Uterus (tissue), 4 donors: ENCODE measurements at places on chromosomes 6 and 20.

GRCh38 chr6:21173031-21173430, 420.5 kb upstream of the SOX4 start:
- DNase-seq, result no peak

GRCh38 chr6:109458774-109459531, 3.4 kb upstream of the MICAL1 start:
- DNase-seq, result no peak

- no peak for DNase-seq
Observed at GRCh38 chr6:169064194-169064593, 189.5 kb downstream of the THBS2 start.

- DNase-seq, result no peak
Observed at GRCh38 chr6:107741191-107741680, 82.9 kb downstream of the SCML4 start.

GRCh38 chr6:125312478-125312877, 10.7 kb upstream of the HDDC2 start:
- no peak for DNase-seq

DNA sequence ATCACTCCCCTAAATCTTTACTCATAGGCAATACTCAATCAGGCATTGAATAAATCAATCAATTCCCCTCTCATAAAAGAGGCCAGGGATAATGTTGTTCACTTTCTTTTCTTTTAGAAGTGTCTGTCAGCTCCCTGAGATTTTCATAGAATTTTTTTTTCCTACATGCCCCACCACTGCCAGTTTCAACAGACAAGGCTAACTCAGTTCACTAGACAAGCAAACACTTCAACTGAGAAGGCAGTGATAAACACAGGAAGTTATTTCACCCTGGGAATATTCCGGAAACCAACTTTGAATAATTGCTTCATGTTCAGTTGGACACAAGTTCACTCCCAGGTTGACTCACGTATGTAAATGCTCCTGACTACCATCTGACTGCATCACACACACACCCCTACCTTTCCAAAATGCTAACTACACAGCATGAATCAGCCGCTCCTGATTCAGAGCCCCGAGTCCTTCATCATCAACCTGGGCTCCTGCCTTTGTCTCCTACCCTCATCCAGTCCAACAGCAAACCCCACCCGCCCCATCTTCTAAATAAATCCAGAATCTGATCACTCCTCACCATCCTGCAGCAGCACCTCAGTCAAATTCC, 143.9 kb downstream of the BCAS1 start:
- no peak for DNase-seq

DNA sequence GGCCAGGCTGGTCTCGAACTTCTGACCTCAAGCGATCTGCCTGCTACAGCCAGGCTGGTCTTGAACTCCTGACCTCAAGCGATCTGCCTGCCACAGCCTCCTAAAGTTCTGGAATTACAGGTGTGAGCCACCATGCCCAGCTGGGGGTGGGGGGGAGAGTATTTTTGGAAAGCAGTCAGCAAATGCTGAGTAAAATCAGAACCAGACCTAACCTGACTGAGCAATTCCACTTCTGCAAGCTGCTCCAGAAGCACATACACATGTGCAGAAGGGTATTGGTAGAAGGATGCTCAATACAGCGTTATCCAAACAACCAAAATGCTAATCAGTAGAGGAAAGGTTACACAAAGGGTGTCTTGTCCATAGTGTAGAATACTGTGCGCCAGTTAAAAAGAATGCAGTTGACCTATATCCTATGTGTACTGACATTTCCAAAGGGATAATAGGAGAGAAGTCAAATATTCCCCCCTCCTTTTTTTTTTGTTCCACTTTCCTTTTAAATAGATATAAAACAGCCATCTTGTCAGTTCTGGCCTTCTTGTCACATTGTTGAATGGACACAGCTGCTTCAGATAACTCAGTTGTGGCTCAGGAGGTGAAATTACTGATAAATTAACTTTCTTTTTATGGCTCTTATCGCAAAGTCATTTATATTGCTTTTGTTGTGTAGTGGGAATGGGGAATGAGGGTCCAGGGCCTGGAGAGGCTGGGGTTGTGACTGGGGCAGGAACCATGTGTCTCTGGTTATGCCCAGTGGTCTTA, 74.6 kb downstream of the DTD1 start:
- no peak for DNase-seq

DNA sequence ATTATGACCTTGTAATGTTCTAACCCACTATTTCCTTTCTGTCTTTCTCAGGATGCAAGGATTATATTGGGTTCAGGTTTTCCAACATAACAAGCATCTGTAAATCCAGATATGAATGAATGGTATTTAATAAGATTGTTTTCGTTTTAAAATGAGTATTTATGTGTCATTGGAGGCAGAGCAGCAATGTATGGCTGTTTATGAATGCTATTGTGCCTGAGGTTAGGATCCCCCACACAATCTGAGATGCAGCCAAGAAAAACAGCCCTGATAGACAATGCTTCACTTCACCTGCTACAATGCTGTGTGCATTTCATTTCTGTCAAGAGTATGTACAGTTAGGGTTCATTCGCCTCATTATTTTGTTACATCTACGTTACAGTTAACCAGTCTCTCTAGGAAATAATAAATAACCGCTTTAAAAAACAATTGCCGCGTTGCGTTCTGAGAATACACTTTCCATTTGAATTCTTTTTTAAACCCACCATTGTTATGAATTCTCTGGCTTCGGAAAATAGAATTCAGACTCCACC, 19.6 kb downstream of the TFAP2A start:
- DNase-seq, result no peak

GRCh38 chr20:54872440-54872839, 397.0 kb downstream of the DOK5 start:
- no peak for DNase-seq

GRCh38 chr6:125375821-125376220, 74.1 kb upstream of the HDDC2 start:
- DNase-seq, result no peak

DNA sequence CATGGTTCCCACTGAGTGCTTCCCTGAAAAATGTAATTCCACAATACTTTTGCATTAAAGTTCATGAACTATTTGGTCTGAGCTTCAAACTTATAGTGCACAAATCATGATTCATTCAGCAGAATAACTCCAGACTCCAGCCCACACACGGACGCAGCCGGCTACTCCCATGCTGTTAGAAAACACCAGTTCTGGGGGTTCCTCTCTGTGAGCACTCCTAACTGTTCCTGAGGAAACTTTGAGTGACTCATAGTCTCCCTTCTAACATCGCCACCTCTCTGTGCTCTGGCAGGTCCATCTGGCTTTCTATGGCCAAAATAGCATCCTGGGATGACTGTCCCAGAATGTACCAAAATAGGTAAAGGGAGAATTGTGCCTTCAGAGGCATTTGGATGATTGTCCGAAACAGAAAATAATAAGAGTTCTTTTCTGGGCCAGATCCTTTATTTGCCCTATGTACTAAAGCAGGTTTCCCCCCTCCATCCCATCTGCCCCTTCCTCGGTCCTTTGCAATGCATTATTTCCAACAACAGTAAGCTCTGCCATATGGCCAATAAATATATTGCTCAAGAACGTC, 32.3 kb upstream of the LY86 start:
- no peak for DNase-seq

DNA sequence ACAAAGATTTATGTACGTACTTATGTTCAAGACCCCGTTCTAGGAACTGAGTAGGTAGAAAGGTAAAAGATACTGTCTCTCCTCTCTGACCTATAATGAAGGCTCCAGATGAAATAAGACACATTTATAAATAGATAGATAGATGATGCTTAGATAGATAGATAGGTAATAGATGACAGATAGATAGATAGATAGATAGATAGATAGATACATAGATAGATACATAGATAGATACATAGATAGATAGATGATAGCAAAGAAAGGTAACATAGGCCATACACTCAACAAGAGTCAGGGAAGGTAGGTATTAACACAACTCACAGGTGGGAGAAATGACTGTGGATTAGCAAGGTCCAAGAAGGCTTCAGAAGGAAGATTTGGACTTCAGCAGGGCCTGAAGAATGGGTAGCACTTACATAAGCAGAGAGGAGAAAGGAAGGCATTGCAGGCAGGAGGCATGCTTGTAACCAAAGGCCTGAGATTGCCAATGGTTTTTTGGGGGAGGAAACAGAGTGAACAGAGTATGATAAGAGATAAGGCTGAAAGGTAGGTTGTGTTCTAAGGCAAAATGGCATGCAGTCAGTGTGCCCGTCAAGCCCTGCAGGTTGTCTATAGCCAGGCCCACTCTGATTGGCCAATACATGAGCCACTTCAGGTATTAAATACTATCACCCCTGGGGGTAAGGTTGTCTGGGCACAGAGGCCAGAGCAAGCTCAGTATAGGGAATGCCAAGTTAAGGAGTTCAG, 7.7 kb upstream of the MYB start:
- DNase-seq, result no peak

DNA sequence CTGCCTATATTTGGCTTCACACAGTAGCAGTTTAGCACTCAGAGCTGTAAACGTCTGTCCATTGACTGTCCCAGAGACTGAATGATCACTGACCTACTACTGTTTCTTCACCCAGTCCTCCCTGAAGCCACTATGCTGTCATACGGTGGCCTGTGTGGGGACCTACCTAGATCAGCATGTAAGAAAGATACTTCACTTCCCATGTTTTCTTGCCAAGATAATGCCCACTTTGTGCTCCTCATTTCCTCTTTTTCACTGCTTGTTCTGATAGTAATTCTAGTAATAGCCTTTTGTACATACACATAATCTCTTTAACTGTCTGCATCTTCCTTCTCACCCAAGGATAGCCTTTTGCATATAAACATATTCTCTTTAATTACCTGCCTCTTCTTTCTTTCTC, 109.9 kb upstream of the TIAM2 start:
- no peak for DNase-seq

- DNase-seq, result no peak
Observed at GRCh38 chr6:40661726-40662125, 74.6 kb upstream of the LRFN2 start.

- DNase-seq, result no peak
Observed at GRCh38 chr6:87903323-87903722, 144.3 kb upstream of the SPACA1 start.

DNA sequence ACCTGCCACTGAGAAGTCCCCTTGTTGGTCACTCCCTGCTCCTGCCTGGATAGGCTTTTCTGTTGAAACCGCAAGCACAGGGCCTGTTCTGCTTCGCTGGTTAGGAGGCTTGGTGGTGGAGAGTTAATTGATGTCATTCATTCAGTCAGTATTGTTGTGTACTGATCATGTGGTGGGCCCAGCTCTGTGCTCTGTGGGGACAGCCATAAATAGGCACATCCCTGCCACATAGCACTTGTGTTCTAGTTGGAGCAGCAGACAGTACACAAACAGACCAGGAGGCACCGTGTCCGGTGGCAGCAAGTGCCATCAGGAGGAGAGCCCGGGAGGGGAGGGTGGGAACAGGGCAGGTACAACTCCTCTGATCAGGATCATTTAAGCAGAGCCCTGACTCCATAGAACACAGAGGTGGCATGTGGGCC, 155.2 kb upstream of the INSM1 start:
- no peak for DNase-seq

GRCh38 chr6:54655162-54655561, 191.4 kb upstream of the FAM83B start:
- DNase-seq, result no peak

- DNase-seq, result no peak
Observed at GRCh38 chr6:132673376-132674094, 14.6 kb upstream of the TAAR1 start.

DNA sequence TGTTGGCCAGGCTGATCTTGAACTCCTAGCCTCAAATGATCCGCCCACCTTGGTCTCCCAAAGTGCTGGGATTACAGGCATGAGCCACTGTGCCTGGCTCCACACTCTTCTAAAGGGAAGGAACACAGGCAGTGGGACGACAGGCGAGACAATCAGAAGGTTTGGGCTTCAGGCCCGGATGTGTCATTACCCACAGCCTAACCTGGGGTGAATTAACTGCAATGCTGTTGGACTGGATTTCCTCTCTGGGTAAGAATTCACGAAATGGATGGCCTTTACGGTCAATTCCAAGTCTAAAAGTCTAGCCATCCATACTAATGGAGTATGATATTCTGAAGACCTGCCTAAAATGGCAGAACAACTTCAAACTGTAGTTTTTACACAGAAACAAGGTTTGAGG, 83.7 kb upstream of the CCDC28A start:
- DNase-seq, result no peak

GRCh38 chr20:1370548-1371110, 22.2 kb downstream of the FKBP1A start:
- DNase-seq, result no peak

DNA sequence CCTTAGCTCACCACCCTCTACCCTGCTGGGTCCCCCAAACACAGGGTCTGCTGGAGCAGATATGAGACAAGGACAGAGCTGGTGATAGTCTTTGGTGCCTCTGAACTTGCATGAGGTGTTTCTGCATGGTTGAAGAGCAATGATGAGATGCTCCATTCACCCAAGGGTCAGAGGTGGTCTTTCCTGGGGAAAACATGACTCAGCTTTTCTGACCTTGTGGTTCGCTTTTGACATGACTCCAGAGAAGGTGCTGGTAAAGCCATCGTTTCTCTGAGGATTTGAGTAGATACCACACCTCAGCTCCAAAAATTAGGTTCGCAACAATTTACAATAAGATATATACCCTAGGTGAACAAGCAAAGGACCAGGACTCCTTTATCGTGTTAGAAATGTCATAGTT, 304.8 kb downstream of the DHX35 start:
- DNase-seq, result no peak

DNA sequence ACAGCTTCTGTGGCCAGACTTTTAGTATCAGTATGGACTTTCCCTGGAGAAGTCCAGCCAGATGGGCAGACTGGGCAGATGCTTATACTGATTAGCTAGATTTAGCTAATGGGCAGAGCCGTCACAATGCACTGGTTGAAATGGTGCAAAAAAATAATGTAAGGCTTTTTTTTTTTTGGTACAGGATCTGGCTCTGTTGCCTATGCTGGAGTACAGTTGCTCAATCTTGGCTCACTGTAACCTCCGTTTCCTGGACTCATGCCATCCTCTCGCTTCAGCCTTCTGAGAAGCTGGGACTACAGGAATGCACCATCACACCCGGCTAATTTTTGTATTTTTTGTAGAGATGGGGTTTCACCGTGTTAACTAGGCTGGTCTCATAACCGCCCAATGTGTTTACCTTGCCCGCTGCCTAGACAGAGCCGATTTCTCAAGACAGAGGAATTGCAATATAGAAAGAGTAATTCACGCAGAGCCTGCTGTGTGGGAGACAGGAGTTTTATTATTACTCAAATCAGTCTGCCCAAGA, 16.4 kb upstream of the KIFC1 start:
- peak; percentile 79 for DNase-seq

DNA sequence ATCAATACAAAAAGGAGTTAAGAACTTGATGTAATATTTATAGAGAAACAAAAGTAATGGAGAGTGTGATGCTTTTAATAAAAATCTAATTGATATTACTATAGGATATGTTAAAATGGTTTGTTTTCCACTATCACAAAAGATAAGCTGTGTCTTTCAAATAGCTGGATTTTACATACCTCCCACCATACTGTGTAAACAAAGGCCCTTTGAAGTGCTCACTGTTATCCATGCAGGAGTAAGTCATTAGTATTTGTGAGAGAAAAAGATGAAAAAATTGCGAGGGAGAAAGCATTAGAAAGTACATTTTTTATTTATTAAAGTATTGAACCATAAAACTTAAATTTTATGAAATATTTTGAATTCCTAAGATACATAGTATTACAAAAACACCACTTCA, 733.0 kb downstream of the GRIK2 start:
- no peak for DNase-seq

GRCh38 chr6:169026175-169026574, 227.5 kb downstream of the THBS2 start:
- DNase-seq, result no peak
